ENCODE measurements at places on chromosomes 12 and 14.

DNA sequence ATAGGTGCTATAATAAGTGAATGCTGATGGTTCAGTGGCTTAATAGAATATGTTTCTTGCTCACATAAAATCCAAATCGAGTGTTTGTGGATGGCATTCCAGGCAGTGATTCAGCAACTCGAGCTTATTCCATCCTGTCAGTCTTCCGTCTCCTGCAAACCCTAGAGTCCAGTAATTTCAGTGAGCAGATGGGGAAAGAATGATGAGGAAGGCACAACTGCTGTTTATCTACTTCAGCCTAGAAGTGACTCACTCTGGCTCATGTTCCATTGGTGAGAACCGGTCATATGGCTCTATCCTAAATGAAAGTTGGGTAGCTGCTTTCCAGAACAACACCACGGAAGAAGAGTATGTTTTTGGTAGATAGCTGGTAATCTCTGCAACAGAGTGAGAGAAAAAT is 421.8 kb upstream of the PDE3A start:
- DNase-seq: no peak

GRCh38 chr12:114659084-114659483 is 24.9 kb downstream of the TBX3 start:
- DNase-seq: no peak

DNA sequence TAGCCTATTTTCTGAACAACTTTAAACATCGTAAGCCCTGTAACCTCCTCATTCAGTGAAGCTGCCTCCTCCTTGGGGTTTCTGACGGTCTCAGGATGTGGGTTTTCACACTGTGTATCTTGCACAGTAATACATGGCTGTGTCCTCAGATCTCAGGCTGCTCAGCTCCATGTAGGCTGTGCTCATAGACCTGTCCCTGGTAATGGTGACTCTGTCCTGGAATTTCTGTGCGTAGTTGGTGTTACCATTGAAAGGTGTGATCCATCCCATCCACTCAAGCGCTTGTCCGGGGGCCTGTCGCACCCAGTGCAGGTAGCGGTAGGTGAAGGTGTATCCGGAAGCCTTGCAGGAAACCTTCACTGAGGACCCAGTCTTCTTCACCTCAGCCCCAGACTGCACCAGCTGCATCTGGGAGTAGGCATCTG is 980.5 kb downstream of the TMEM121 start:
- no peak for DNase-seq

DNA sequence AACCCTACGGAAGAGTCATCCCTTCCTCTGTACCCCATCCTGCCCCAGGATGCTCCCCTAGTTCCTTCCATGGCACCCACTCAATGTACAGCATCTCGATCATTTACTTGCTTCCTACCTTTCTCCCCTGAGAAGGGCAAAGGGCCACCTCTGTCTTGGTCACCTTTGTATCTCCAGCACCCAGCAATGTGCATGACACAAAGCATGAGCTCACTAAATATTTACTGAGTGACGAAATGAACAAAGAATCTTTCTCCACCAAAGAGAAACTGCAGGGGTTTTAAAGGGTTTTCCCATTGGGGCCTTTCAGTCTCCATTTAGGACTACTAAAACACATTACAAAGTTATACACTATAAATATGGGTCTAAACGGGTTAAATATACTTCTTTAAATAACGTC is 30.6 kb downstream of the ATG14 start:
- DNase-seq: no peak

DNA sequence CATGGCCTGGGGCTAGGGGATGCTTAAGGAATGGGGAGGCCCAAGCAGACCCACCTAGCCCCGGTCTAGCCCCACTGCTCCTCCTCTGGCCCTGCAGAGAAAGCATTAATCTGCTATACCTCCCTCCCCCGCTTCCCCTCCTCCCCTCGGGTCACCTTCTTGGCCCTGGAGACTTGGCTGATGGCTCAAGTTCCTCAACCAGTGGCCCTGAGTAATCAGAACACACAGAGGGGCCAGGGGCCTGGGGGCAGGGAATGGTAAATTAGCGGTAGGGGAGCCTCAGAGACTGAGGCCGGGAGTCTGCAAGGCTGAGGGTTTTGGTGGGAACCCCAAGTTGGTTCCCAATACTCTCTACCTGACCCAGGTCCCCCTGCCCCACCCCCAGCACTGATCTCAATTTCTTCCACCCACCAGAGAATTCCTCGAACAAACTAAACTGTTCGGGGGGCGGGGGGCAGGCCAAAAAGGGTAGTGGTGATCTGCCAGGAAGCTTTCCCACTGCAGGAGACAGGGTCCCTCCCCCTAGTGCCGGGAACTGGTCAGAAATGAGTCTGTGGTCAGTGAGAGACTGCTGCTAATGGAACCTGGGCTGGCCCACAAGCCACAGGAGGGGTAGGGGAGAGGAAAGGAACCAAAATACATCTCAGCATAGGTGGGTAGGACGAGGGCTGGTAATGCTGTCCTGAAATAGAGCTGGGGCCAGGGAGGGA is 12.8 kb upstream of the SMARCD1 start:
- no peak for DNase-seq

DNA sequence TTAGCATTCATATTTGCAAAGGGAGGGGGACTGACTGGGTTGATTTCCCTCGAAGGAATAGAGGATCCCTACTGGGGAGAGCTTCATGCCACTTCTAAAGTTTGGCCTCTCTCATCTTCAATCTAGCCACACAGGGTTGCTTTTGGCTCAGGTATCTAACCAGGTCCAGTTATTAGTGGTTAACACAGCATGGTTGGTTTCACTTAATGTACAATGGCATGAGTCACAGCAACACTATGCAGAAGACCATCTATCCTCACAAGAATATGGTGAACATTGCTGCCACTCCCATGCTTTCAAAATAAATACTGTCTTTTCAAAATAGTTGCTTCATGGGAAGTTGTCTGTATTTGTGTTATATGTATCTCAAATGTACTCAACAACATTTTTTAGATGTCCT is 6.6 kb upstream of the RAB3IP start:
- no peak for DNase-seq

- DNase-seq: no peak
These were observed 52.4 kb upstream of the STON2 start for GRCh38 chr14:81452341-81453133.

GRCh38 chr12:47848853-47849252 is 29.1 kb upstream of the HDAC7 start:
- DNase-seq: no peak

GRCh38 chr14:30082486-30082885 is 154.8 kb upstream of the PRKD1 start:
- no peak for DNase-seq

GRCh38 chr12:77578466-77579220 is 252.1 kb upstream of the NAV3 start:
- DNase-seq: no peak

DNA sequence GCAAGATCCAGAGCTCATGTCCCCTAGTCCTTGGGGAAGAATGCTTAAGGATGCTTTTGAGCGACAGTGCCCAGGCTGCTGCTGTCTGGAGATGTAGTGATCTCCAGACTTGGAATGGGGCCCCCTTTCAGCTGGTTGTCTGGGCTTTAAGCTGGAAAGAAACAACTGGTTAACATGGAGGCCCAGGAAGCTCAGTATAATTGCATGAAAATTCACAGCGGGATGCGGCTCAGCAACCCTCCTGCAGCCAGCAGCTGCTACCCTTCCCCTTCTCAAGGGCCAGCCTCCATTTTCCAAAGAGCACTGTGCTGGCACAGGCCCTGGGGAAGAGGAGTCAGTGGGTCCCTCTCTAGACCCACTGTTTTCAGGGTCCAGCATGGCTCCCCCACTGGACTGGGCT is 26.3 kb downstream of the RAB35 start:
- DNase-seq: no peak

- no peak for DNase-seq
These were observed 52.6 kb upstream of the NID2 start for GRCh38 chr14:52121441-52121840.

Data from stimulated activated CD4-positive, alpha-beta T cell treated with anti-CD3 and anti-CD28 coated beads, TNF-alpha, amount 100 ng/mL, for 4 hours (primary cell).